ENCODE measurements at places on chromosomes 2 and 18.

DNA sequence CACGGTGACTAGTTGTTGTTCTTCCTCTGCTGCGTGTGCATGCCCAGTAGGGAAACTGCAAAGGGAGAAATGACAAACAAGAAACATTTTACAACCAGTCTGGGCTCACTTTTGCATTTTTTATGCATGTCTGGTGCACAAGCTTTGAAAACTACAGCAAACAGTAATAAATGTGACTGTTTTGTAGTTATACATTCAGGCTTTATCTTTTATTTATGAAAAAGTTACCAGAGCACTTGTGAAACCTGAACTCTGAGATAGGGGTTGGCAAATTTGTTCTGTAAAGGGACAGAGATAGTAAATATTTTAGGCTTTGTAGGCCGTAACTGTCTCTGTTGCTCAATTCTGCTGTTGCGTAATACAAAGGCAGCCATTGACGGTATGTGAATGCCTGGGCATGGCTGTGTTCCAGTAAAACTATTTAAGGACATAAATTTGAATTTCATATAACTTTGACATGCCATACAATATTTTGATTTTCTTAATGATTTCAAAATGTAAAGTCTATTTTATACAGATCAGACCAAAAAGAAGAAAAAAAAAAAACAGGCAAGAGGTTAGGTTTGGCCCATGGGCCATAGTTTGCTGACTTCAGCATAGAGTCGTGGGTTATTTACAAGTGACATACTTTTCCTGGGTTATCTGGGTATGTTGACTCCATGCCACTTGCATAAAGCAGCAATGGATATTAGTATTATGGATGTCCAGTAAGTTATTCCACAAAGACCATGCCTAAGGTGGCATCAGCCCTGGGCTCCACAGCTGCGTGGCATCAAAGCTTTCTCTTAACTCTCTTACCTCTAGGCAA is 53.6 kb upstream of the EML6 start:
- DNase-seq, result no peak

GRCh38 chr2:73069855-73070642 is 1.5 kb downstream of the SFXN5 start:
- DNase-seq, result no peak

GRCh38 chr2:85162746-85163301 is 29.6 kb downstream of the TCF7L1 start:
- DNase-seq, result no peak

DNA sequence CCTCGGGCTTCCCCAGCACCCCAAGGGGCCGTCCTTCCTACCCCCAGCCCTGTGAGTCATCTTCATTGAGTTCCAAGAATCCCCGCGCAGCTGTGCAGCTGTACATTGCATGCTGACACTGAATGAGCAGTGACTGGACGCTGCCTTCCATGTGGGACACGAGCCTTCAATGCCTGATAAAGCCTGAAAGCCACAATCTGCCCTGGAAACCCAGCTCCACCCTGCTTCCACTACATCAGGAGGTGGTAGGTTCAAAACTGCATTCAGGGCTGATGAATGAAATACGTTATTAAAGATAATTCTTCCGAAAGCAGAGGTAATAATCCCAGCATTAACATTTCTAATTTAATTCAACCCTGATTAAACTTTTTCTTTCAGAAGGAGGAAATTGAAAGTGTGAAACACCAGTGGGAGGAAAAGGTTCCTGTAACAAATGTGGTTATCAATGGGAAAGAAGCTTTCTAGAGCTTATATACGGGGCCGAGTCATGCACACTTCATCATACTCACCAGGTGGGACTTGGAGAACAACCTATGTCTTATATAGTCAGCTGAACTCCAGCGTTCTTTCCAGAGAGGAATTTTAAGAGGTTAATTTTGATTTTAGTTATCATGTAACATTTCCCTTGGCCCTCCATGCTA is 360.1 kb downstream of the LPIN1 start:
- DNase-seq, result no peak

DNA sequence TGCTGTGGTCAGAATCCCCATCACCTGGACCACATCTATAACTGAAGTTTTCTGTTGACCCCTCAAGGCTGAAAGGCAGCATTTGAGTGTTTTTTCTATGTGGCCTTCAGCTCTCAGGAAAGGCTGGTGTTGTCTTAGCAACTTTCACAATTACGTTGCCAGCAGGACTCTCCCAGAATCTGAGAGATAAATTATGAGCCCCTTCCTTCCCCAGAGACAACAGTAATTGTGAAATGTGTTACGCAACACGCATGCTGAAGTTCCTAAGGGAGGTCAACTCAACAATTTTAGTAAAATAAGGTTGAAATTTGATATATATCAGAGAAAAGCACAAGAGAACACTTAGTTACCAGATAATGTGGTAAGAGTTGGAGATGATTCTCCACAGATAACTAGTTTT is 216.5 kb upstream of the SLC8A1 start:
- no peak for DNase-seq

GRCh38 chr18:48601343-48601742 is 62.5 kb downstream of the CTIF start:
- DNase-seq, result no peak

DNA sequence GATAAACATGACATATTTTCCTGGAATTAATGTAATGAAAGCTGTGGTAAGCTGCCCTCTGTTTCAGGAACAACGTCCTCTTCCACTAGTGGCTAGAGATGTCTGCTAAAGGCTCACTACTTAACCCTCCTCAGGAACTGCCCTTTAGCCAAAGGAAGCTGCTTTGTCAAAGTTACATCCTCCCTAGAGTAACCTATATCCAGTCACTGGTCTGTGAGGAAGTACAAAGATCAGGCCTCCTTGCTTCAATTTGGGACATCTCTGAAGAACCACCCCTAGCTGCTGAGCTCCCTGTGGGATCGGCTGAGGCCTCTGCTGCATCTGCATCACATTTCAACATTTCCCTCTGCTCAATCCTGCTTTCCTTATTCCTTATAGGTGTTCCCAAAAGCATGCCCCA is 107.8 kb downstream of the PRELID3A start:
- DNase-seq, result no peak

- no peak for DNase-seq
Measured at GRCh38 chr2:237282568-237283128, 131.3 kb downstream of the COL6A3 start.

DNA sequence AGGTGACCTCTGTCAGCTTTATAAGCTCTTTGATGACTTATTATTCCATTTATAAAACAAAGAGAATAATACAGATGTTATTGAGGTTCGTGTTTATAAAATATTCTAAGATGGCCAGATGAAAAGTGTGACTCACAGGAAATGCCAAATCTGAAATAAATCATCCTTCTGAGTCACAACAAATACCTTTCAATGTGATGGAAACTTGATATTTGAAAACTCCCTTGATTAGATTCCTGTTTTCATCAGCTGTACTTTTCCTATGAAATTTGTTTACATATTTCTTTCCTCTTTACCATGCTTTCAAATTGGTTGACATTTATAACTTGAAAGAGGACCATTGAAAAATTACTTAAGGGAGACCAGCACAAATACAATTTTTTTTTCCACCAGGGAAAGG is 30.6 kb upstream of the PPP1R1C start:
- no peak for DNase-seq

GRCh38 chr2:106563195-106563594 is 76.0 kb downstream of the CD8B2 start:
- DNase-seq, result no peak

DNA sequence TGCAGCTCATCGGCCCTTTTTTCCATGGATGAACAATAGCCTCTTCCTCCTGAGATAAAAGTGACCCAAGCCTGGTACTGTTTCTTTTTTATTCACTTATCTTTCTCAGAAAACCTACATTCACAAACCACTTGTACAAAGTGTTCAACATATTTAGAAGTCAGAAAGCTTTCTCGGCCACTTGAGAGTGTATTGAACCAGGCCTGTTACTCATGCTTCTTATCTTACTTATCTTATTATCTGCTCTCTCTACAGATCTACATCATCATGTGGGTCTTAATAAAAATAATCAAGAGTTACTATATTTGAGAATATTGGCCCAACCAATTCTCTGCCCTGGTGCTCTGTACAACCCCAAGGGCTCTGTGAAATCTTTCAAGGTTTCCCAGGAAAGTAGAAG is 242.1 kb downstream of the MREG start:
- no peak for DNase-seq

DNA sequence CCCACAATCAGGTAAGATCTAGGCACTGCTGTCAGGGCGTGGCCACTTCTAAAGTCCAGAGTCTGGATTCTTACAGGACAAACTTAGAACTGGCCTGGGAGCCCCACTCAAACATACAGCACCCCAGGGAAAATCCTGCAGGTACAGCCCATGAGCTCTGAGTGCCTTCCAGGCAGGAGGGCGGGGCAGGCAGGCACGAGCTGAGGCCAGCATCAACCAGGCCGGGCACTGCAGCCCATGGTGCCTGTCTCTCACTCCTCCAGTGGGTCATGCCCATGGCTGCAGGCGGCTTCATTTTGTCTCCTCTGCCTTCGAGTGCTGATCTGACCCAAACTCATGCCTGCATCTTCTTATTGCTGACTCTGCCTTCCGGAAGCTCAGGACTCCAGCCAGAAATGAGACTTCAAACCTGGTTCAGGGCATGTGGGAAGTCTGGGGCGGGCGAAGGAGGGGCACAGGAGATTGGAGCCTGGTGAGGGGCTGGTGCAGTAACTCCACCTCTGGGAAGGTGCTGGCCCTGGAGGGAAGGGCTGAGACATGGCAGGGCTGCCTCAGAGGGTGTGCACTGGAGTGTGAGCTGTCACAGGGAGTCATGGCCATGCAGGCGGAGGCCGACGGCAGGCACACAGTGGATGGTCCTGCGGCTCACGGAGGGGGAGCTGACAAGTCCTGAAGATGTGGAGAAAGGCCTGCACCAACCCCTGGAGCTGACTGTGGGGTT is 40.5 kb downstream of the HS6ST1 start:
- no peak for DNase-seq

GRCh38 chr2:14420851-14421250 is 211.7 kb upstream of the LRATD1 start:
- DNase-seq, result no peak

- DNase-seq, result no peak
Measured at GRCh38 chr18:48932462-48932818, 18.3 kb downstream of the SMAD7 start.

DNA sequence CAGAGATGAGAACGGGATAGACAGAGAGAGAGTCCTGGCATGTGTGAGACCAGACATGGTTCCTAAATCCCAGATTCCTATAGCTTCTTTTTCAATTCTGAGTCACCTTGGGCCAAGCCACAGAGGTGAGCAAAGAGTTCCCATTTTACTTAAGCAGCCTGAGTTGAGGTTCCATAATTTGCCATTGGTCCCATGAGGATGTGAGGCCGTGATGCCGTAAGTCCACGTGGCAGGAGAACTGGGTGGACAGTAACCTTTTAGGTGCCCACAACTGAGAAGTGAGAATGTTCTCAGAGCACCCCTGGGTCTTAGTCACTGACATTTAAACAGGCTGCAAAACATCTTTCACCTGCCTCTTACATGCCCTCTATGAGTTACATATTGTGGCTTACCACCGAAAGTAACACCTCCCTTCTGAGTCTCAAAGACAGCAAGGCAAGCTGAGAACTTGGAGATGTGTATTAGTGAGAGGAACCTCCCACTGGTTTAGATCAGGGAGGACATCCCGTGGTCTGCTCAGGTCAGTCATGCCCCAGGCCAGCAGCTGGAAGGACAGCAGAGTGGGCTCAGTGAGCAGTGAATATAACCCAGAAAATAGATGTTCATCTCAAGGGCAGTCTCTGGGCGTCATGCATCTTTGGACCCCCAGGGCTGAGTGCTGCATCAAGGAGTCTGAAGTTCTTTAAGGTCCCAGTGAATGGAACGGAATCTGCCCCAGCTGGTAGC is 127.9 kb upstream of the LGALSL start:
- no peak for DNase-seq

DNA sequence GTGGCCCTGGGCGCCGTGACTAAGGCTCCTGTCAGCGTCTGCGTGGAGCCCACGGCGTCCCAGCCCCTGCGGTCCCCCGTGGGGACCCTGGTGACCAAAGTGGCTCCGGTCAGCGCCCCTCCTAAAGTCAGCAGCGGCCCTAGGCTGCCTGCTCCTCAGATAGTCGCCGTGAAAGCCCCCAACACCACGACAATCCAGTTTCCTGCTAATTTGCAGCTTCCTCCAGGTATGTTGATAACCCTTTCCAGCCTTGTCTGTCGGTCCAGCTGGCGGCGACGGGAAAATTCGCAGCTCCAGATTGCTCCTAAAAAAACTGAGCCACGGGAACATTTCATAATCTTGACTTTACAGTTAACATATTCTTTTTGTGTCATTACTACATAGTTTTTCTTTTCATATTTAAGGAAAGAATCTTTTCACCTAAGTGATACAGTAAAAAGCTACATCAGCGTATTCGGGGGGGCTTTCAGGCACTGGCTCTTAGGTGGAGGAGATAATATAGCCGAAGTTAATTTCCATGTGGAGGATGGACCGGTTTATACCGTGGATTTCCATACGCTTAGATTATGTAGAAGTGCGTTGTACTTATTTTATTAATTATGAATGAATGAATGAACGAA is 916 bp downstream of the TAF4B start:
- no peak for DNase-seq

DNA sequence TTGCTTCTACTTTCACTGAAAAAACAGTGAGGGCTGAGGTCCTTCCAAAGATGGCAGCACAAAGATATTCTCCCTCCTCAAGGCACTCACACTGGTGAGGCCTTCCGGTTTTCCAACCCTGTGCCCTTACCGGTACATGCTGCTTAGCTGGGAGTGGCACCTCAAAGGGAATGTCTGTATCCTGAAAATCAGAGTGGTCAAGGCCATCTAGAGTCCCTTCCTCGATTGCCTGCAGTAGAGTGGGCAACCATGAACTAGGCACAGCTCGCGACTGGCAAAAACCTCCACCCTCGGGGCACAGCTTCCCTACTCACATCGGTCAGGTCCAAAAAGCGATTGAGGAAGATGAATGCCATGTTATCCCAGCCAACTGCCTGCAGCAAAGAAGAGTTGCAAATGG is 3.4 kb downstream of the KRTCAP3 start:
- no peak for DNase-seq

DNA sequence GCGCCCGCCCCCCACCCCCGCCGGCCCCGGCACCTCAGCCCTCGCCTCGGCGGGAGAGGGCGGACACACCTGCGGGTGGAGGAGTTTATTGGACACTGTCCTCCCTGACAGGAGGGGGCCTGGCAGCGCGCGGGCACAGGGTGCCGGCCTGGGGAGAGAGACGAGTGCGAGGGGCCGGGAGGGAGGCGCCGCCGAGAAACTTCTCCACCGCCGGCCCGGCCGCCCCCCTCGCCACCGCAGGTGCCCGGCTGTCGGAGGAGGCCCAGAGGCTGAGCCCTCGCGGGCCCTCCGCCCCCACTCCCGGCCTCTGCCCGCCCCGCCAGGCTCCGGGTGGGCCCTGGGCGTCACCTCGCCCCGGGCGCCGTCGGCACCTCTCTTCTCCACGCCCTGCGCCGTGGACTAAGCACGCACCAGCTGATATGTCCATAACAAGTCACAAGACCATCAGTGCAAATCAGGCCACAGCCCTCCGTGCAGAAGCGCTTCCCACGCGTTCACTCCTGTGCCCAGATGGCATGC is 311.3 kb downstream of the CELF4 start:
- DNase-seq, result peak; percentile 51

- DNase-seq, result no peak
Measured at GRCh38 chr2:44616667-44617155, 255.0 kb downstream of the CAMKMT start.
